ENCODE measurements at places on chromosomes 7 and 10. TPM values are rescaled to one million over a fixed set of nuclear protein-coding genes. Genes with fewer than 3 reads are reported as not detected.

- DNase-seq, result no peak
Measured at GRCh38 chr10:92999191-92999590, 61.4 kb upstream of the CYP26C1 start.

- no peak for DNase-seq
Measured at GRCh38 chr10:55852900-55853299, 508.2 kb downstream of the ZWINT start.

SUV39H2 gene
- 8.7 TPM for polyA plus RNA-seq

DNA sequence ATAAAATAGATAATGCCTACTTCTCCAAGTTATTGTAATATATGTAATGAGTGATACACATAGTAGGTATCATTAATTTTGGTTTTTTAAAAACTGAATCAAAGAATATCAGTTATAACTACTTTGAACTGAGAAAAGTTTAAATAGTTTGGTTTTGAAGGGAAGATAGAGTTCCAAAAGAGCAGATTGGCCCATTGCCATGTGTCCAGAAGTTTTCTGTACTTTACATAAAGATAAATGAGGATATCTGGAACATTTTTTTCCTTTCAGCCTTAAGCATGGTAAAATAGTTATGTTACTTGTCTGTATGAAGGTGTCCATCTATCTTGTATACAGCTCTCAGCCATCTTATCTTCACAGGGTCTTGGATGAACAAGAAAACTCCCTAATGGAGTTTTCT lies 97.9 kb upstream of the MXI1 start:
- DNase-seq, result peak; percentile 20

DNA sequence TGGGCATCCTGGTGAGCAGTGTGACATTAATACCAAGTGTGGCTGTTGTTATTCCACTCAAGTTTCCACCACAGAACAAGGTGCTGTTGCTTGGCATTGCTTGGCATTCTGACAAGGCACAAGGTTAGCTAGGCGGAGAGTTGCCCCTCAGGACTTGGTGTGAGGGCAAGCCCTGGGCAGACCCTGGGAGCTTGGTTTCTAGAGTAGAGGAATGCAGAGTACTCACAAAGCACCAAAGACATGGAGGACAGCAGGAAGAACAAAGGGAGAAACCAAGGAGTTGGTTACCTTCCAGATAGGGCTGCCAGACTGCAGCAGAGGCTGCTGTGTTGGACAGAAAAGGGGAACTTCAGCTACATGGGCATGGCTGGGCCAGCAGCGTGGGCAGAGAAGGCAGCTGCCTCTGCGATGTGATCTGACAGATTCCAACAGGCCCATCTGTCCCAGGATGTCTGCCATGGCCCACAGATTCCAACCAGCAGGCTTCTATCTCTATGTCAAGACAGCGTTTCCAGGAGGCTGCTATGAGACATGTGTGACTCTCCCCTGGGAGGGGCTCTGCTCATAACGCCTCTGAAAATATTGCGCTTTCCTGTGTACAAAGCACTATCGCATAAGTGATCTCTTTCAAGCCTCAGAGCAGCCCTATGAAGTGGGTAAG lies 1.8 kb downstream of the GOLGA7B start:
- no peak for DNase-seq

PLEKHS1 gene
- polyA plus RNA-seq, result 0.10 TPM

GRCh38 chr7:116948934-116949333 lies 4.4 kb upstream of the ST7 start:
- DNase-seq, result no peak

DNA sequence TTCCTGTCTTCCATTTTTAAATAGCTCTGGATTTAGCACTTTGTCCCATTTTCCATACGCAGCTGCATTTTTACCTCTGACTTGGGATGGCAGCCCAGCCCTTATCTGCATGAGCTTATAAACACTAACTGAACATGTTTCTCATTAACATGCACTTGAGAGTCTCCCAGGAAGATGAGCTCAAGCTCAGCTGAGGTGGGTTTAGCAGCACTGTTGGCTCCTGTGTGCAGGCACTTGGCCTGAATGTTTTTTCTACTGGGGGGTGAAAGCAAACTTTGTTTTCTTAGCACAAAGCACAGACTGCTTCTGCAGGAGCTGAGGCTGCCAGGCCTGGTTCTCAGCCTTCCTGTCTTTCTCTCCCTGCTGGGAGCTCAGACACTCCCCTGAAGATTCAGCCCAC lies 1093.6 kb upstream of the AUTS2 start:
- DNase-seq, result peak; percentile 34

DNA sequence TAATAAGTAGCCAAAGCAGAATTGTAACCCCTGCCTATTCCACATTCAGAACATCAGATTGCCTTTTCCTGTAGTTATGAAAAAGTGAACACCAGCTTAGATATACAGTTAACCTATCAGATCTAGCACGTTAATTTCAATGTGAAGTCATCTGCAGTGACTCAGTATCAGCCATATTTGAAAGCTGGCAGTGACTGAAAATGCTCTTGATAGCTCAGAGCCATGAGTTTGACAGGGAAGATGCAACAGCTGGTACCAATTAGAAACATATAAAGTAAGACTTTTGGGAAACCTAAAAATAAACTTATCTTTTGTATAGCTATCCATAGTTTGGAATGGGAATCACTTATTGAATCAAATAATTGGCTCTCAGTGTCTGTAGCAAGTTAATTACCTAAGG lies 284.1 kb upstream of the NPSR1 start:
- no peak for DNase-seq

GRCh38 chr7:124071843-124072242 lies 39.0 kb upstream of the TMEM229A start:
- no peak for DNase-seq

All from hindlimb muscle (tissue), 1 donor.